Caudate nucleus (tissue), 63 donors: ENCODE measurements at places on chromosomes 4 and X.

GRCh38 chrX:53263597-53264094 is 17.7 kb downstream of the IQSEC2 start:
- DNase-seq: no peak

GRCh38 chr4:89307446-89308160 is at the start of gene GPRIN3:
Gene GPRIN3 (minus strand): TSS chr4:89307800. CDS start chr4:89250110, 57,690 bp downstream.
- peak; percentile 46 for DNase-seq

- DNase-seq: no peak
Observed at GRCh38 chr4:82240410-82240809, 133.4 kb downstream of the HNRNPD start.

GRCh38 chr4:145936997-145937901 is 1.4 kb downstream of the ZNF827 start:
- DNase-seq: peak; percentile 68

GRCh38 chr4:67880866-67881610 is 2.8 kb downstream of the TMPRSS11D start:
- no peak for DNase-seq

- no peak for DNase-seq
Observed at GRCh38 chr4:137950286-137950685, 291.9 kb downstream of the SLC7A11 start.

DNA sequence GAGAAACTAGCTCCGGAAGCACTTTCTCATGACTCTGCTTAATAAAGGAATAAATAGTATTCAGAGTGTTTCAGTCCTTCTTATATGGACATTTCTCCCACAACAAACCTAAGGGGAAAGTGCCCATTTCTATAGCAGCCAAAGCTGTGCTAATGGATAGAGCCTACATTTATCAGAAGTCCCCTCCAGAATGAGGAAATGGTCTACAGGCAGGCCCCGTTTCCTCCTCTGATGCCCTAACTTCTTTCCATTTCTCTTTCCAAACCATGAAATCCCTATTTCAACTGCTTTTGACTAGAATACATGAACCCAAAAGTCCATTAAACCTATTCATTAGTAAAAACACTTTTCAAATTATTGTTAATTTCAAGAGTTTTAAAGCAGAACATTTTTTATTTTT is 4.5 kb downstream of the ACSL1 start:
- no peak for DNase-seq

- DNase-seq: no peak
Observed at GRCh38 chr4:5212255-5213013, 161.2 kb downstream of the STK32B start.

DNA sequence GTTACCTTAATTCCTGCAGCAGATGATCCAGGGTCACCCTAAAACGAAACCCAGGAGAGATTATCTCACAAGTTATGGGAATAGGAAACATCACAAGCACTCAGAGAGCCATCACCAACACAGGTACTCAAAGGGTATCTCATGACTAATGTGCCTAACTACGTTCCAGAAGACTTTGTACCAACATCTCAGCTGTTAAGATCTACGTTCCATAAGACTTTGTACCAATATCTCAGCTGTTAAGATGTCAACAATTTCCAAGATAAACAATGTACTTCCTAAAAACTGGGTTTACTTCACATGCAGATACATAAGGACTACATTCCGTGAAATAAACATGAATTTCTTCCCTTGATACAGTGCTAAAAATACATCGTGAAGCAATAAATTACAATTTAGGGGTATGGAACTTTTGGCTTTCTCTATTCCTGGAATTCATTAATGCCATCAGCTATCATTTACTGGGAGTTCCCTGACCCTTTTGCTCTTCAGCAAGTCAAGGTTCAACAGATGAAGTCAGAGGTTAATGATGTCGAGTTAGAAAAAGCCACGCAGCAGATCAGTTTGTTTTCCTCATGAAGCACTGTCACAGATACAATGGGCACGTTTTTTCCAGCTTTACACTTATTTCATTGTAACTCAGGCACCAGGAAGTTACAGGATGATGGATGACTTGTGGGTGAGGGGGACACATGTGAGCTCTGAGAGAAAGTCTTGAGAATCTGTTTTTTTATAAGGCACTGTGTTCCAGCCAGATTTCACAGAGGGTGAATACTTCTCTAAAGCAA is 127.0 kb upstream of the ETNPPL start:
- no peak for DNase-seq

DNA sequence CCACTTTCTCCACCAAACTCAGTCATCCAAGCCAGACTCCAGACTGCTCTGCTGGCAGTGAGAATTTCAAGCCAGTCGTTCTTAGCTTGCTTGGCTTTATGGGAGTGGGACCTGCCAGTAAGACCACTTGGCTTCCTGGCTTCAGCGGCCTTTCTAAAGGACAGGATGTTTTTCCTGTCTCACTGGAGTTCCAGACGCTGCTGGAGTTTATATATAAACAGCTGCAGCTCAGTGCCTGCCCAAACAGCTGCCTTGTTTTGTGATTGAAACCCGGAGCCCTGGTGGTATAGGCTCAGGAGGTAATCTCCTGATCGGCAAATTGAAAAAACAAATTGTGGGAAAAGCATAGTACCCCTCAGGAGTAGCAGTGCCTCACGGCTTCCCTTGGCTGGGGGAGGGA is 1165.8 kb upstream of the ADGRL3 start:
- DNase-seq: no peak

DNA sequence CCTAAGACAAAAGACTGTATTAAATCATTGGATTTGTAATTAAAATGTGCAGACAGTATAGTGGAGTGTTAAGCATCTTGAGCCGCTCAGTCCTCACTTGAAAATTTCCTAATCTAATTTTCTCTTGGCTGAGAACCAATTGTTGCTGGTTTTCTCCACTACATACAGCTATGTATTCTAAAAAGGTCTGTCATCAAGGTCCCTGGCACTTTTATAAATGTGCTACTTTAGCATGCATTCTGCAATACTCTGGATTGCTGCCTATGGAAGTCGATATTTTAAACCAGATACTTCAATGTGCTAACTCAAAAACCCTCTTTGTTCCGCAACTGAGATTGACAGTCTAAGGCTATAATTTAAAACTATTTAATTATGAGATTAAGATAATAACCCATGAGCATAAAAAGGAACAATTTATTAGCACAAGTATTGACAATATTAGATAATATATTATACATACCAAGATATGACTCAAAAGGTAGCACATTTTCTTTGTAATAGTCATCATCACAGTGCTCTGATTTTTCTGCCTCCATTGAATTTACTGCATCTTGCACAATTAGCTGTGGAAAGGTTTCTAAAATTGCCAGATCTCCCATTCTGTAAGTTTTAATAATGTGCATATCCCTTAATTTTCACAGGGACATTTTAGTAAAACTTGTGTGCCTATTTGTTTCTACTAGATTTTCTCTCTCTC is 815.1 kb downstream of the ADGRL3 start:
- DNase-seq: no peak

GRCh38 chr4:2462218-2462991 is 6.5 kb upstream of the RNF4 start:
- DNase-seq: peak; percentile 56

DNA sequence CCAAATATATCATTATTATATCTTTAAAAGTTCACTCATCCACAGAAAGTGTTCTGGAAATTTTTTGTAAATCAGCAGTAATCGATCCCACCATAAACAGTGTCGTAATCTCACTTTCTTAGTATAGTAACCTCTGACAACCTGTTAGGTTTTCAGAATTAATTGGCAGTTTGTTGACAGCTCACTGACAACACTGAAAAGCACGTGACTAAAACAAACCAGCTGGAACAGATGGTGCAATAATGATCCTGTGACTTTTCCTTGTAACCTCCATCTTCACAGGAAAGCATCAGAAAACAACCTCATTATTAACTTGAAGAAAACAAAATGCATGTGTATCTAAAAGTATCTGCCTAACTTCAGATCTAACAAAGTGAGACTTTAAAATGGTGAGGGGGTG is 48.5 kb downstream of the FSTL5 start:
- no peak for DNase-seq

DNA sequence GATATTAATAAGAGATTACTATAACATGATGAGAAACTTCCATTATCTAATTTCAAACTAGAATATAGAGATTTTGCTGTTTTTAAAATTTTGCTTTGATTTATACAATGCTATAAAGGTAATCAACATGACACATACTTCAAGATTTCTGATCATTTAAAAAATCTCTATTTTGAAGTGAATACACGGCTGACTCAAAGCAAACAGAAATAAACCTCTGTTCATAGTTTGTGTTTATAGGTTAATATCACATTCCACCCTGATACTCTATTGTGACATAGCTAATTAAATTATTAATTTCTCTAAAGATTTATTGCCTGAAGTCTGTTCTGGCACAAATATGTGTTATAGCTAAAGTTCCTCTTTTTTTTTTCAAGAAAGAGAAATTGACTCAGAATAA is 349.2 kb downstream of the TLL1 start:
- no peak for DNase-seq

GRCh38 chr4:170736710-170737109 is 647.0 kb upstream of the AADAT start:
- DNase-seq: no peak

- DNase-seq: no peak
Observed at GRCh38 chrX:129493643-129494042, 29.6 kb downstream of the SMARCA1 start.

- DNase-seq: no peak
Observed at GRCh38 chrX:97605271-97605670, 721.6 kb downstream of the RPA4 start.

DNA sequence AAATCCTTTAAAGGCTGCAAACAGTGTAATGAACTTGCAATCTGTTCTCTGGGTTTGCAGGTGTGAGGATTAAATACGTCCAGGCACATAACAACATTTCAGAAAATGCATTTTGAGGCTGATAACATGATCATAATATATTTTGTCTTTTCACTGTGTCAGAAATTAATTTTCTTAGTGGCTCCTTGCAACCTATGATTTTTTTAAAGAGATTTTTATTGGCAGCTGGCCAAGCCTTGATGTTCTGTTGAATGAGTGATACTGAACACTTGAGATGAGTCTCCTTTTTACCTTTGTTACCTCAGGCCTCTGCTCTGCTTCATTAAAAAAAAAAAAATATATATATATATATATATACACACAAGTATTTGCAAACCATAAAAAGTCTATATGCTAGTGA is 68.2 kb upstream of the TENM3 start:
- DNase-seq: no peak

- DNase-seq: no peak
Observed at GRCh38 chrX:150873616-150874015, 24.9 kb downstream of the CD99L2 start.

DNA sequence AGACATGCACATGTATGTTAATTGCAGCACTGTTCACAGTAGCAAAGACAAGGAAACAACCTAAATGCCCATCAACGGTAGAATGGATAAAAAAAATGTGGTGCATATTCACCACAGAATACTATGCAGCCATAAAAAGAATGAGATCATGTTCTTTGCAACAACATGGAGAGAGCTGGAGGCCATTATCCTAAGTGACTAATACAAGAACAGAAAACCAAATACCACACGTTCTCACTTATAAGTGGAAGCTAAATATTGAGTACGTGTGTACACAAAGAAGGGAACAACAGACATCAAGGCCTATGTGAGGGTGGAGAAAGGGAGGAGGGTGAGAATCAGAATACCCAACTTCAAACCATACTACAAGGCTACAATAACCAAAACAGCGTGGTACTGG is 17.4 kb upstream of the LNX1 start:
- DNase-seq: no peak

DNA sequence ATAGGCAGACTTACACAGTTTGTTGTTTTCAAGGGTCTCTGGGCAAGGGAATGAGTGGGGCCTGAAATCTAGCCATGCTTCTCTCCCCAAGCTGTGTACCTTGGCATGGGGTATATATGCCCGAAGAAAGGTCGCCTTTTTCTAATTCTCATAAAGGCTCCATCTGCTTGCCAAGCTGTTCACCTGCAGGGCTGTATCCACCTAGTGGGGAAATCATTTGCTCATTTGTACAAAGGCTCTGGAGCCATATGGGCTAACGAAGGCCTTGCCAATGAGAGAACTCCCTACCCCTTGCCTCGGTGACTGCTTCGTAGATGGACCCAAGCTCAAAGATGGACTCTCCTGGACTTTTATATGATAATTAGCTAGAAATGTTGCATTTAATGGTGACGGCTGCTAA is 1097.0 kb downstream of the PDHA2 start:
- no peak for DNase-seq

GRCh38 chrX:38052096-38052495 is 45.7 kb downstream of the SYTL5 start:
- DNase-seq: no peak

DNA sequence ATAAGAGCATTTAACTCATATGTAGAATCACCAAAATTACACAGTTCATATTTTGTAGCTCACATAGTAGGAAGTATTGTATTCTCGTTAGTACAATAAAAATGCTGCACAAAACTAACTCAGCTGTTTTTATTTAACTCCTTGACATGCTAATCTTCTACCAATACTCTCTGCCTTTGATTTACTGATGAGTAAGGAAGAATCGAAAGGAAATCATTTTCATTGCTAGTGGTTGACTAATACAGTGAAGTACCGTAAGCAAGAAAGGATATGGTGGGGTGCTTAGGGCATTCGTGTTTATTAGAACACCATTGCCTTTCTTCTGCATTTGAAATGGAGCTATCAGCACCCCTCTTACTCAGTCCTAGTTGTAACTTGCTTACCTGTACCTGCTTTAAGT is 1239.1 kb upstream of the TENM3 start:
- no peak for DNase-seq

- no peak for DNase-seq
Observed at GRCh38 chr4:103292373-103292772, 94.2 kb upstream of the CENPE start.

DNA sequence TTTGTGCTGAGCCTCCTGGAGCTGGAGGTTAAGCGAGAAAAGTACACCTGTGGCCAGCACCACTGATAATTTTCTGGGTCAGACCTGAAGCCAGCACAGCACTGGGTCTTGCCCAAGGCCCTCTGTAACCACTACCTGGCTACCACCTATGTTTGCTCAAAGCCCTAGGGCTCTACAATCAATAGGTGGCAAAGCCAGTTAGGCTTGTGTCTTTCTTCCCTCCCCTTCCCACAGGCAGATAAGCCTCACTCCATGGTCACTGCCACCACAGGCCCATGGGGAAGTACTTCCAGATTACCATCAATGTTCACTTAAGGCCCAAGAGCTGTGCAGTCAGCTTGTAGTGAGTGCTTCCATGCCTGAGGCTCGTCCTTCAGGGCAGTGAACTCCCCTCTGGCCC is 35.2 kb upstream of the ARMCX4 start:
- no peak for DNase-seq

- DNase-seq: no peak
Observed at GRCh38 chr4:110815950-110816349, 193.1 kb upstream of the PITX2 start.

- no peak for DNase-seq
Observed at GRCh38 chrX:100928660-100929613, at the start of gene XKRX. Gene XKRX (minus strand): TSS chrX:100928917. CDS start chrX:100928304, 613 bp downstream.
